ENCODE measurements at places on chromosomes 5 and 9.

- DNase-seq: no peak
Observed at GRCh38 chr9:93110311-93110855, 14.4 kb downstream of the CARD19 start.

DNA sequence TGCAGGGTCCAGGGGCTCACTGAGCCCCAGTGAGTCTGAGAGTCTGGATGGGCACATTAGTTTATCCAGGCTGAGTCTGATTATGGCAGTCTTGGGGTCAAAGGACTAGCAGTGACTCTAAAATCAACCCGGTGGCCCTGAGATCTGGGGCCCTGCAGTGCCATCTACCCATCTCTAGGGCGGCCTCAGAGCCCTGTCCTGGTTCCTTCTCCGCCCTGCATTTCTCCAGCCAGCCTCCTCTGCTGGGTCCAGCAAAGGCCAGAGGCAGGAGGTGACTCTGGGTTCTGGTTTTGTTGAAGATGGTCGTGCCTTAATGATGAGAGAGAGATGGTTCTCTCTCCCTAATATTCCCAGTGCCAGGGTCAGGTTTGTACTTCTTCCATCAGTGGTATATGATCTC, 15.0 kb downstream of the DCANP1 start:
- DNase-seq: no peak

DNA sequence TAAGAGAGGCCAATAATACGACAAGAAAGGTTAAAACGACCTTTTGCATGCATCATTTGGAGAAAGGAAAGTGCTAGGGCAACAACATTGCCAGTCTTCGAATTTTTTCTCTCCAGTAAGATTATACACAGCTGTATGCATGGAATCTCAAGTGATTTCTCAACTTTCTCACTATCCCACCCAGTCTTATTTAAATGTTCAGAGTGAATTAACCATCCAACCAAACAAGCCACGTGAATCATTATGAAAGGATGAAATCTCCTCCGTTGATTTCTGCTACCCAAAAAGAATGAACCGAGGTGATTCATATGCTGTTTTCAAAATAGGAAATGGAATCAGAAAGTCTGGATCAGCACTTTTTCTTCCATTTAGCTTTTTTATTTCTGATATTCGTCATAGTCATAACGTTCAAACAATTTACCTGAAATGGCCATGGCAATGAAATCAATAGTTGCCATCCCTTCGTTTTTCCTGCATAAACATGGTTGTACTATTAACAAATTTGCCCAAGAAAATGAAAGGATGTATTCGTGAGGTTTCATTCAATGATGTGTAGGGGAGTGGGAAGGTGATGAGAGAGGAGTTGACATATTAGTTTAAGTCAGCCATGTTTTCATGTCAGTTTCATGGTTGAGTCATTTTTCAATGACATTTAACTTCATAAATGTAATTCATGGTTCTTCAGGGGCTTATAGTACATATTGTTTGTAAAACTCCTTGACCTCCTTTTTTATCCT, 170.9 kb upstream of the WWC1 start:
- no peak for DNase-seq

DNA sequence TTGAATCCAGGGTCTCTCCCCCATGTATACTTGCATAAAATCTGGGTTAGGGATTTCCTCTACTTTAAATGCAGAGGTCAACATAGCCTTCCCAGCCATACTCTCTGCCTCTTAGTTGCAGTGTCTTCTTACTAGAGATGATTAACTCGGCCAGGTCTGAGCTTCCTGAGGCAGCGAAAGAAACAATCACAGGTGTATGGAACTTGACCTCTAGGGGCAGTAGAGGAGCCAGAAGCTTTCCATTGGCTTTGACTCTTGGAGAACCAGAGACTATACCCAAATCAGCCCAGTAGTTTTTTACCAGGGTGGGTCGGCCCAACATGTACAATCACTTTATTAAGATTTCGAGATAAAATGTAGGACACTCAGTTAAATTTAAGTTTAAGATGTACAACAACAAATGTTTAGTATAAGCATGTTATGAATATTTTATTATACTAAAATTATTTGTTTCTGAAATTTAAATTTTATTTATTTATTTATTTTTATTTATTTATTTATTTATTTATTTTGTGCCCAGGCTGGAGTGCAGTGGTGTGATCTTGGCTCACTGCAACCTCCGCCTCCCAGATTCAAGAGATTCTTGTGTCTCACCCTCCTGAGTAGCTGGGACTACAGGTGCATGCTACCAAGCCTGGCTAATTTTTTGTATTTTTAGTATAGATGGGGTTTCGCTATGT, 48.0 kb upstream of the DMRT3 start:
- DNase-seq: peak; percentile 39

DNA sequence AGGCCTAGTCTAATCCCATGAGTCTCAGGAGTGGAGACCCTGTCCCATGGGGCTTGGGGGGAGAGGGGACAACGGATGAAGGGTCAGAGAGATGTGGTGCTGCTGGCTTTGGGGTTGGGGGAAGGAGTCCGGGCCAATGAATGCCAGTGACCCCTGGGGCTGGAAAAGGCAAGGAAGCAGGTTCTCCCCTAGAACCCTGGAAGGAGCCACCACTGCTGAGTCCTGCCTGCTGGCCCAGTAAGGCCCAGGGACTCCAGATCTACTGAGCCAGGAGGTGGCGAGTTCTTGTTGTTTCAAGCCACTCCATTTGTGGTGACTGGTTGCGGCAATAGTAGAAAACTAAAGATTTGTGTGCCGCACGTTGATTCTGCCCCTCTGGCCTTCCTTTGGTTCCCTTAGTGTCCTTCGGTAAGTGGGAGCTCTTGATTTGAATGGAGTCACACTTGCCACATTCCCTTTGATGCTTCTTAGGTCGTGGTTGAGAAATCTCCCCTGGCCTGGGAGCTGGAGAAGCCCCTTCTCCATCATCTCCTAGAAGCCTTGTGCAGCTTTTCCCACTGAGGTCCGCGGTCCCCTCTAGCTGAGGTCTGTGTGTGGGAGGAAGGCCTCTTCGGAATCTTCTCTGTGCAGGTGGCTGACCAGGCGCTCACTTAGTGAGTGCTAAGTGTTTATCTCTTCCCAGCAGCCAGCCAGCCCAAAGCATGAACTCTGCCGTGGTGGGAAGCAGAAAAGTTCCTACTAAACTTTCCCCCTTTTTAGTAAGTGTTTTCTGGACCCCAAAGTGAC, 9.0 kb downstream of the FCN1 start:
- no peak for DNase-seq

DNA sequence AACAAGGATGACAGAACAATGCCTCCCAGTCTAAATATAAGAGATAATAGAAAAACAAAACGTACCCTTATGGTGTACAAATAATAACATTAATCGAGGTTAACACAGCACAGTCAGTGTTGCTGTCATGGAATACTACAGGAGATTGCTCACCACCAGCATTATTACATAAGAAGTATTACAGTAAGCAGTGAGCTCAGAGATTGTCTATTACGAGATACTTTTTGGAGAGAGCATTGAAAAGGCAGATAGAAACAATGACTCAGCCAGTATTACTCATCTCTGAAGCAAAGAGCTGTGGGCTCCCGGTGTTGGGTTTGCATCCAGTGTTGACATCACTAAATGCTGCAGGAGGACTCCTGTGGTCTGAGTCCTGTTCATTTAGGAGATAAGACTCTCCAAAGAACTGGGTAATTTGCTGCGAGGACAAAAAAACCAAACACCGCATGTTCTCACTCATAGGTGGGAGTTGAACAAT, 191.9 kb upstream of the SEMA6A start:
- DNase-seq: peak; percentile 89

- DNase-seq: no peak
Observed at GRCh38 chr9:34997379-34997781, 7.8 kb downstream of the DNAJB5 start.

DNA sequence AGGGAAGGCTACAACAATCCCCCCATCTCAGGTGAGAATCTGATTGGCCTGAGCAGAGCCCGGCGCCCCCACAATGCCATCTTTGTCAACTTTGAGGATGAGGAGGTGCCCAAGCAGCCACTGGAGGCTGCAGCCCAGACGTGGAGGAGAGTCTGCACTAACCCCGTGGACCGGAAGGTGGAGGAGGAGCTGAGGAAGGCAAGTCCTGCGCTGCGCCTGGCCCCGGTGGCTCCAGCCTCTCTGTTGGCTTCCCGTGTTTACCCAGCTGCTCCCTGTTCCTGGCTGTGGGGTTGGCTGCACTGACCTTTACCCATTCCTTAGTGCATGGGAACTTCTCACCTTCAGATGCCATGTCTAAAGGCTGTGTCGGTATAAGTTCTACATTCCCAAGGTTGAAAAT, 11.0 kb upstream of the CEL start:
- DNase-seq: no peak

Measured in RKO (cell line).